Hypothalamus (tissue), 51 donors: ENCODE measurements at places on chromosomes 12 and 14.
A peak's percentile ranks its signal among the peaks of the same experiment; 100 is the strongest.

DNA sequence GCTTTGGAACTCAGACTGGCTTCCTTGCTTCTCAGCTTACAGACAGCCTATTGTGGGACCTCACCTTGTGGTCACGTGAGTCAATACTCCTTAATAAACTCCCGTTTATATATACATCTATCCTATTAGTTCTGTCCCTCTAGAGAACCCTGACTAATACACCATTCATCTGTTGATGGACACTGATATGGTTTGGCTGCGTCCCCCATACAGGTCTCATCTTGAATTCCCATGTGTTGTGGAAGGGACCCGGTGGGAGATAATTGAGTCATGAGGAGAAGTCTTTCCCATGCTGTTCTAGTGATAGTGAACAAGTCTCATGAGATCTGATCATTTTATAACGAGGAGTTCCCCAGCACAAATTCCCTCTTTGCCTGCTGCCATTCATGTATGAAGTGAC lies 57.0 kb downstream of the OTOGL start:
- DNase-seq = no peak

- DNase-seq = no peak
Measured at GRCh38 chr12:65649126-65649525, 175.2 kb upstream of the HMGA2 start.

GRCh38 chr14:53865711-53866110 lies 90.9 kb downstream of the BMP4 start:
- no peak for DNase-seq

DNA sequence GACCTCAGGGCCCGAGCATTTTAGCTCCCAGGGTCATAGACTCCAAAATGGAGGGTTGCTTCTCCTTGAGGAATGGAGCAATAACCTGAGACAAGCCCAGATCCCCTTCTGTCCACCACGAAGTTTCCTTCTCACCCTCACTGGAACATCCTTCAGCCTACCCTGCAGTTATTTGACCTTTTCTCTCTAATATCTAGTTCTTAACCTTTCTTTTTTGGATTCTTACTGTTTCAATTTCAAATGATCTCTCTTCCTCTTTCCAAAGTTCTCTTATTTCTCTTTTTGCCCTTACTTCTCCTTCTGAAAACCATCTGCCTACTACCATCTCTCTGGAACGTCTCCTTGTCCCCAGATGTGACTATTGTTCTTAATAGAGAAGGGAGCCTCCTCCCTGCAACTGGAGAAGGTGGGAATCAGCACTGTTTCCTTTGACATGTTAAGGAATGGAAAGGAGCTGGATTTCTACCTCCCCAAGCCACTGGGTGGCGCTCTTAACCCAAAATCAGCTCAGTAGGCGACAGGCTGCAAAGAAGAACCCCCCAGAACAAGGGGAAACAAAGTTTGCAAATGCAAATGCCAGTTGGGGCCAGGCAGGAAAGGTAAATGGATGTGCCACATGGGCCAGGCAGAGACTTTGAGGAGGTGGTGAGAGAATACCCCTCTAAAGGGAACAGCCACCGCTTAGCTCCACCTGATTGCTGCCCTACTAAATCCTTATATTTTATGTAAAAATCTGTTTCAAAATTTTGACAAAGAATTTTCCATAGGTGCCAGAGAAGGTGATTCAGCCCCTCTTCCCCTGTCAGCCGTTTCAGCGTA lies 22.4 kb upstream of the PDE1B start:
- peak; percentile 35 for DNase-seq

DNA sequence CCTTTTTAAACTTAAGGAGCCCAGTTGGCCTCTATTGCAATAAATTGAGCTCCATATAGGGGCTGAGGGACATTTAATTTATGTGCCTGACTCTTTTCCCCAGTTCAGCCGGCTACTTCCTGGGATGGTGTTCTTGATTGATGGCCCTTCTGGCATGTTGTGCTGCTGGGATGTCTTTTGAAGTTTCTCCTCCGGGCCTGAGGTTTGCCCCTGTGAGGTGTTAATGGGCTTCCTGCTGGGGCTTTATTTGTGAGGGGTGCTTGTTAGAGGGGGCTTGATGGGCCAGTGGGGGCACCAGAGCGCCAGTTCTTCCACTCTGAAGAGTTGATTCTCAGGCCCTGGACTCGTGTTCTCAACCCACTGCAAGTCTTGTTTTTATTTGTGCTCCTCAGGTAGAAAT lies 69.6 kb downstream of the CHST11 start:
- DNase-seq = no peak

GRCh38 chr12:52650520-52651081 lies 1.4 kb downstream of the KRT2 start:
- no peak for DNase-seq

GRCh38 chr12:53174881-53175491 lies 5.5 kb upstream of the ZNF740 start:
- no peak for DNase-seq

DNA sequence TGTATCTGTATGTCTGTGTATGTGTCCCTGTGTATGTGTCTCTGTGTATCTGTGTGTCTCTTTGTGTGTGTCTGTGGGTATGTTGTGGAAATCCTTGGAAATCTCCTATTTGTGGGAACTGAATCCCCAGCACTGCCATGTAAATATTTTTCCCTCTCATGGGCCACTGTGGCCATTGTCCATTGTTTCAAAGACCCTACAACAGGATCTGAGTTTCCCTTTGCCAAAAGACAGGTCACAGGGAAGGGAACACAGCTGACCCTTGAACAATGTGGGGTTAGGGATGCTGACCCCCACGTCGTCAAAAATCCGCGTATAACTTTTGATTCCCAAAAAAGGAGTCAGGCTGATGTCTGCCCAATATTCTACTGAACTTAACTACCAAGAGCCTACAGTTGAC lies 22.5 kb upstream of the BCL2L14 start:
- DNase-seq = no peak

GRCh38 chr12:19669793-19670192 lies 230.5 kb downstream of the AEBP2 start:
- DNase-seq = no peak

DNA sequence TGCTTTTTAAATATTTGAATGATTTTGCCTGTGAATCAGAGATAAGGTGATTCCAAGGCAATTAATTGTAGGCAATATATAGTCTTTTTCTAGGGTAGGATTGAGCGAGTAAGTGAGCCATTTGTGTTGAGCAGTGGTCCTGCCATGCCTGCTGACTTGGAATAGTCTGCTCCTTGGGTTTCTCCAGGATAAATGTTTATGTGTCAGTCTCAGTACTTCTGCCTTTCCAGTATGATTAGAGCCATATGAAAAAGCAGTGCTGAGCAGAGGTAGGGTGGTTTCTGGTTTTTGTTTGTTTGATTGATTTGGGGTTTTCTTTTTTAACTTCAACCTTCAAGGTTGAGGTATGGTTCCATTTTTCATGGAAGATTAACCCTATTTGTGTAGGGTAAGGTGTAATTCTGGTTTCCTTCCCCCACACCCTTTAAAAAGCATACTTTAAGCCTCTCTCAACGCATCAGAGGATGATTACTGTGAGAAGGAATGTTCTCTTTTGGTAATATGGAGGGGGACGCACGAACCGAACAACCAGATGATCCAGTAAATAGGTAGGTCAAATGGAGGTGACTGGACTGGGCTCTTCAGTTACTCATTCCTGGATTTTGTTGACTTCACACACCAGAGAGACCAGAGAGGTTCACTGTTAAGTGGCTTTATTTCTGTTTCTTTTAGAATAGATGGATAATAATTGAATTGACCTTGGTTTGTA lies 22.7 kb downstream of the FRMD6 start:
- DNase-seq = no peak

DNA sequence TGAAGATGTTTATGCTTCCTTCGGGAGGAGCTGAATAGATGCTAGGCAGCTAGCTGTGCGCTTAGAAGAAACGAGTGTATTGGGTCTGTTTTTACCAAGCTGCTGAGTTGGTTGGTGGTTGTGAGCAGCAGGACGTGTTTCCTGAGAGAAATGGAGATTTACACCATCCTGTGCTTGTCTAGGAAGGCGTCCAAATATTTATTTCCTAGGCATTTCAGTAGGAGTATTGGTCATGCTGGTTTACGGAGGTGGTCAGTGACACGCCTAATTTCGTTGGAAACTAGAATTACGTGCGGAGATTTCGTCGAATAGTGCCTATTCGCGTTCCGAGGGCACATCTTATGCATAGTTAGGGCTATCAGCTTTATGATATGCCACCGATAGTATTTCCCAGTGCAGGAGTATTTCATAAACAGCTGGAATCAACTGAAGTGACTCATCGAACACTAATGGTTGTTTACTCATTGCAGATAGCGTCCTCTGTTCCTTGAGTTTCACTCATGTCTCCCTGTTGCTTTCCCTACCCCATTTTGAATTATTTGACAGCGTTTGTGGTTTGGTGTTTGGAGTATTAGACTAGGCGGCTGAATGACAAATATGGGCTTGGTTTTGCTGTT lies 780 bp downstream of the TBC1D15 start:
- DNase-seq = no peak

GRCh38 chr12:49109641-49110463 lies 795 bp downstream of the LMBR1L start:
- DNase-seq = no peak
